Stomach (tissue), 19 donors: ENCODE measurements at places on chromosomes 1 and 21.

GRCh38 chr21:43921979-43922945, 57.2 kb downstream of the AGPAT3 start:
- DNase-seq, result peak; percentile 64

DNA sequence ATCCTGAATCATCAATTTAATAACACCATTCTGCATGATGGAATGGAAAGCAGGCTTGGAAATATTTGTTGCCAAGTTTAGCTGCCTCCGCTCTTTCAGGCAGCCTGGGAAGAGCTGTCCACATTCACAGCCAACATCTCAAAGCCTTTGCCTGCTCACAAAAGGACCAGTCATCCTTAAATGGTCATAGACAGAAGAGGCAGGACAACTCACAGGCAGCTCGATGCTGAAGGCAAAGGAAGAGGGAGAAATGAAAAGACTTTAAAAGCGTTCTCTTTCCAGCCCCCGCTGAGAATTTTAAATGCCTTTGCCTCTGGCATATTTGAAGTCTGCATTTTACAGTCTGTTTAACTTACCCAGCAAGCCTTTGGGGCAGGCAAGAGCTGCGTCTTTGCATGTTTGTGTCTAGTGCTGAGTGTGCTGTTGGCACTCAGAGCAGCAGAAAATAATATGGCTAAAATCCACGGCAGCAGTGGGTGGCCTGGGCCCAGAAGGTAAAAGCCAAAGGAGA, 68.9 kb downstream of the NMNAT2 start:
- no peak for DNase-seq

DNA sequence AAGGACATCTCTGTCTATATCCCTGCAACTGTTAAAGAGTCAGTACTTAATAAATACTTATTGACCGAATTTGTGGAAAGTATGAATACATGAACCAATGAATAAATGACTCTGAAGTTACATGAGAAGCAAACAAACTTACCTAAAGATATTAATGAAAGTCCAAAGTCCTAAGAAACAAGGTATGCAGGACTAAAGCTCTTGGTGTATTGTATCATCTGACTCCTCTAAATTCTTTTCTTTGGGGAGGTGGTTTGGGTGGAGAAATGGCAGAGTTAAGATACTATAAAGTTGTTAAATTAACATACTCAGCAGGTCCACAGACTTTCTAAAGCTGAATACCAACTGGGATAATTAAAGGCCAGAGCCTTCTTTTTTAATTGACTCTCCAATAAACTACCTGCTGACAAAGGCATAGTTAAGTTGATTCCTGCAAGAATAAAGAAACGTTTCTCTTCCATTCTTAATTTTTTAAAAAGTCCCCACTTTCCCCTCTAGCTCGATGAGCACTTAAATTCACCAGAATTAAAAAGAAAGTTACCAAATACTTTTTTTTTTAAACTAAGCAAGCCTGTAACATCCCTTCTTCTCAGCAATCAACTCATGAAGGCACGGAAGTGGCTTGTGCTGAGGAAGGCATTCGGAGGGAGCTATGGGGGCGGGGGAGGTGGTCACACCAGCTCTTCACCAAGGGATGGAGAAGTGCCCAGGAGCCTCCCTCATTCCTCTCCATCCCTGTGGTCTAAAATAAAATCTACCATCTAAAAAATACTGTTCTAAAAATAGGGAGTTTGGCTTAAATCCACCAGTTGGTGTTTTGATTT, 61.1 kb downstream of the GADD45A start:
- no peak for DNase-seq

- DNase-seq, result no peak
Measured at GRCh38 chr1:12634696-12635202, 9.1 kb upstream of the AADACL4 start.

DNA sequence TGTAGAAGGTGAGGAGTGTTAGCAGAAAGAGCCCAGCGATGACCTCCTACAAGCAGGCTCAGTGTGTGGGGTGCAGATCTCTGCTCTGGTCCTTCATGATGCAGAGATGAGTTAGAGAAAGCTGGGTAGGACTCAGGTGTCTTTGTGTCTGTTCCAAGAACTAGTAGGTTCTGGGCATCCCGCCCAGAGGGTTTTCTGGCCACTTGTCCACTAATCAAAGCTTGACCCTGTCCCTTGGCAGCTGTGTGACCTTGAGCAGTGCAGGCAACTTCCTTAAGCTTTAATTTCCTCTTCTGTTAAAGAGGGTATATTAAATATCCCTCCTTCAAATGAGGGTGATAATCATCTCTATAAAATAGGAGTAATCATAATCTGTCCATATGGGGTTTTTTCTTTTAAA, 54.7 kb upstream of the WNT4 start:
- peak; percentile 67 for DNase-seq

DNA sequence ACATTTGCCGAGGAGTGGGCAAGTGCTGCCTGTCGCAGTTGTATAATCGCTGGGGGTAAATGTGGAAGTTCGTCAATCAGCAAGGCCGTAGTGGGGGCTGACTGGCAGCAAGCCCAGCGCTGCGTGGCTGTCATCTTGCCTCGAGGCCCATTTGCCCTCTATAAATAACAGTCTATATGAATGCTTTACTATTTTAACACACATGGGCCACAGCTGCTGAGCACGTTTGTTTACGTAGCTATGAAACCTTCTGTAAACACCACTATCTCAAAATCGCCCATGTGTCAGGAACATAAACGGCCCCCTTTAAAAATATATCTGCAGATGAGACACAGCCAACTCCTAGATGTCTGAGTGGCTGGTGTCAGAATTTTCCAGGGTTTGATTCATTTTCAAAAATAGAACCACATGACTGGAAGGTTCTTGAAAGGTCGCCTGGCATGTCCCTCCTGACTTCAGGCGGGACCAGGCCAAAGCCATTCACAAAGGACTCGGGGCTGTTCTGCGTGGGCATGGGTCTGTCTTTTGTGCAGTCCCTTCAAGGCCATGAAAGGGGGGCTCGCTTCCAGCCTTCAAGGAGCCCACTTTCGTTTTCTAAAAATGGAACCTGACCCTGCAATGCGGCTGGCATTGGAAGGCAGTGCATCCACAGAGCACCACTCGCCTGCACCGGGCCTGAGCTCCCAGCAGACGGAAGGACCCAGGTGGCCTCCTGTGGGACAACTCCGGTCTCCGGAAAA, 205.5 kb downstream of the KCNJ6 start:
- no peak for DNase-seq

GRCh38 chr1:23673086-23673813, 18.4 kb upstream of the RPL11 start:
- peak; percentile 82 for DNase-seq

DNA sequence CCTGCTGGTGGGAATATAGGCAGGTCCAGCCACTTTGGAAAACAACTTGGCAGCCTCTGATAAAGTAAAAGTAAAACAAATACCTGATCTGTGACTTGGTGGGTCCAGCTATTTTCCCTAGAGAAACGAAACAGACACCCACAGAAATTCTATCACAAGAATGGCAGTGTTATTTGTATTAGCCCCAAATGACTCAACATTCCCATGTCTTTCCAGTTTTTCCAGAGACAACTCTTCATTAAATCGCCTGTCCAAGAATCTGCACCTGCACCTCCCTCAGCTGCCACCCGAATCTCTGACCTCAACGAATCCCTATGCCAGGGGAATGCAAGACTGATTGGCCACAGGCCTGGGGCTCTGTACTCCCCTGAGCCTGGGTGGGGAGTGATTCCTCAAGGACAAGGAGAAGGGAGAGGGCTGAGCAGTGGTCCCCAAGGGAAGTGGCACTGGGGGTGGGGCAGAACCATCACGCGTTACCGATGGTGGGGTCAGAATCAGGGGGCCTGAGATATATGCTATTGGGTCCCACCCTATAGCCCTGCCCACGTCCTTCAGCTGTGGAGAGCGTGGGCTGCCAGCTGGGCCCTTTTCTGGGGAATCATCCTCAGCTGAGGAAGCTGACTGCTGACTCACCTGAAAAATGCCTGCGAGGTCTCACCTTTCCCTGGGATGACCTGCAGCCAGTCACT, 553.0 kb downstream of the PTPRU start:
- DNase-seq, result no peak

DNA sequence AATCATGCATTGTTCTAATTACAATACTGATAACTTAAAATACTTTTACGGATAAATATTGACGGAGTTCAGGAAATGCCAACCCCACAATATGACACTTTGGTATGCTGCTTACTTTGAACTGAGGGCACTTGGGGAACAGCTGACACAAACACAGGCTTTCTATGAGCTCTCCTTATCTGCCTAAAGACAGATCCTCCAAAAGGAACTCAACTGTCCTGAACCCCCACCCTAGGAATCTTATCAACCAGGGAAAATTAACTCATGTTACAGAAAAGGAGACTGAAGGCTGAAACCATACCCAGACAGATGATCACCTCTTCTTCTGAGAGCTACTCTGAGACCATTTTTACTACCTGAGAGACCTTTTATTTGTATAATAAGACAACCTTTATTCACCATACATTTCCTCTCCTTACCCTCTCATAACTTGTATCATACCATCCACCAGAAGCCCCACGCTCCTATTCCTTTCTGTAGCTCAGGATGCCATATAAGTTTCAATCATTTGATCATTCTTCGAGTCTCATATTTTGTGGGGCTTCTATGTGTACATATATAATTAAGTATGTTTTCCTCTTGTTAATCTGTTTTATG, 239.5 kb downstream of the FAF1 start:
- DNase-seq, result no peak

GRCh38 chr1:42924851-42925760, 33.6 kb downstream of the SLC2A1 start:
- DNase-seq, result no peak

DNA sequence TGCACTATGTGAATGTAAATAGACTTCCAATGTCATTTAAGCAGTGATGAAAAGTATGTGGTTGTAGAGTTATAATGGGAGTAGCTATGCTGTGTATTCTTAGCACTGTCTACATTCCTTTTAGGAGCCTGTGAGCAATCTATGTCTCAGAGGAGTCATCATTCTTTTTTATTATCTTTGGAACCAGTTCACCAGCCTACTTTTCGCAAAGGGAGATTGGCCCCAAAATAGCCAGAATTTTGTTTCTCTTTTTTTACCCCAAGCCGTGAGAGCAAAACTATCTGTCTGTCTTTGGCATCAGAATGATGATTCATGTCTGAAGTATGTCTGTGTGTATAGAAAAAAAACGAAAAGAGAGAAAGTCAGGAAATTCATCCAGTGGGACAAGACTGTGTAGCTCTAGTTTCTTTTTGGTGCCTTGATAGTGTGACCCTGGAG, 44.2 kb downstream of the OSBPL9 start:
- peak; percentile 51 for DNase-seq
